ENCODE measurements at places on chromosomes 13 and 19. TPM values are rescaled to one million over a fixed set of nuclear protein-coding genes. Genes with fewer than 3 reads are reported as not detected.
A peak's percentile ranks its signal among the peaks of the same experiment; 100 is the strongest.

DNA sequence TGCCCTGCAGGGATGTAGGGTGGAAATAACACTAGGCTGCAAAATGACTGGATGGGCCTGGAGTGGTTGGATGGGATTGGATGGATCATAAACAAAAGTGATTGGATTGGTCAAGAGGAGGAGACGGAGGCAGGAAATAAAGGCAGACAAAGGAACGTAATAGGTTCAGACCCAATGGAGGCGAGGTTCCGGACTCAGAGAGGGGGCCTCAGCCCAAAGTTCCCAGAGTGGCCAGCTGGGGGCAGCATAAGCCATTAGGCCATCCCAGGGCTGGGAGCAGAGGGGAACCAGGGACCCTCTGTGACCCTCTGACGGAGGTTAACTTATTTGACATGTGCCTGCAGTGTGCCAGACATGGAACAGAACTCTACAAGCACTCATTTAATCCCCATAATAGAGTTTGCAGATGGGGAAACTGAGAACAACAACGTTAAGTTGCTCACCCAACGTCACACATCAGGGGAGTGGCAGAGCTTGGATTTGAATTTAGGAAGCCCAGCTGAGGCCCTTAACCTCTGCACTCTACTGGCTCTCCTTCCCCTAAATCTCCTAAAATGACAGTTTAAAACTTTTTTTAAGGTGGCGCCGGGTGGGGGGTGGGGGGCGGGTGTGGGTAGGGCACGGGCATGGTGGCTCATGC lies 15.3 kb upstream of the MAP1S start:
- DNase-seq: peak; percentile 38

DNA sequence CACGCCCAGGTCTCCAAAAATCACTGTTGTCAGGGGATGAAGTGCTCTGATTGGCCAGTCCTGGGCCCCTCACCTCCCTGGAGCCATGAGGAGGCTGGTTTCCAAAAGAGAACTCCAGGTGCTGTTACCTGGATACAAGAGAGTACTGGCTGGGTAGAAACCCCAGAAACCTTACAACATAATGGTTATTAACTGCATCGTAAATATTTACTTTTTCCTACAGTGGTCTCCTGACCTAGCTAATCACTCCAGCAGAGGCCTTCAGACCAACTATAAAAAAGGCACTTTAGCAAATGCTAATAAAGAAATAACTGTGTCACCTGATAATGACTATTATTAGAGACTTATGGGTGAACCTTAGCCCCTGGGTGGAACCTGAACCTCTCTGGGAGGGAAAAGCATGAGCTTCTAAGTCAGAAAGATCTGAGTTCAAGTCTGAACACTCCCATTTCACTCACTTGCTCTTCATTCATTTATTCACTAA lies 1.5 kb upstream of the IGSF23 start:
- no peak for DNase-seq

DNA sequence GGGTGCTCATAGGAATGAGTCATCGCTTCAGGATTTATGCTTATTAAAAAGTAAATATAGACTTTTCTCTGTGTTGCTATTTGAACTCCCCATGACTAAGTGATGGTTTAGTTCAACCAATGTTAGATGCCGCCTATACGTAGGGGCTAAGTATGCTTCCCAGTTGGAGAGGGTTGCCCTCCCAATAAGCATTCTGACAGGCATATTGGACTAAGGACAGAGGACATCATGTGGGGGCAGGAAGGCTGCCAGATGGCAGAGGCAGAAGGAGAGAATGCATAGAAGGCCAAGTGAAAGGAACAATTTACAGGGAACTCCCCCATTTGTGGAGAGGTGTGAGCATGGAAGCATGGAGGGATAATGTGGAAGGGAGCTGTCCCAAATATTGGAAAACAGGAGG lies 318.4 kb upstream of the OBI1 start:
- DNase-seq: no peak

- no peak for DNase-seq
These were observed 773.2 kb upstream of the SLC10A2 start for GRCh38 chr13:103839460-103839859.

CADM4 gene
- 9.9 TPM for total RNA-seq

Data from Daoy (cell line).